Left colon (tissue), 2 donors: ENCODE measurements at places on chromosomes 7 and 10. TPM values are rescaled to one million over a fixed set of nuclear protein-coding genes. Genes with fewer than 3 reads are reported as not detected.
A peak's percentile ranks its signal among the peaks of the same experiment; 100 is the strongest.

The BMPR1A gene
- 50.9 TPM for total RNA-seq

GRCh38 chr10:34231441-34232180 lies 583.5 kb downstream of the PARD3 start:
- no peak for DNase-seq

DNA sequence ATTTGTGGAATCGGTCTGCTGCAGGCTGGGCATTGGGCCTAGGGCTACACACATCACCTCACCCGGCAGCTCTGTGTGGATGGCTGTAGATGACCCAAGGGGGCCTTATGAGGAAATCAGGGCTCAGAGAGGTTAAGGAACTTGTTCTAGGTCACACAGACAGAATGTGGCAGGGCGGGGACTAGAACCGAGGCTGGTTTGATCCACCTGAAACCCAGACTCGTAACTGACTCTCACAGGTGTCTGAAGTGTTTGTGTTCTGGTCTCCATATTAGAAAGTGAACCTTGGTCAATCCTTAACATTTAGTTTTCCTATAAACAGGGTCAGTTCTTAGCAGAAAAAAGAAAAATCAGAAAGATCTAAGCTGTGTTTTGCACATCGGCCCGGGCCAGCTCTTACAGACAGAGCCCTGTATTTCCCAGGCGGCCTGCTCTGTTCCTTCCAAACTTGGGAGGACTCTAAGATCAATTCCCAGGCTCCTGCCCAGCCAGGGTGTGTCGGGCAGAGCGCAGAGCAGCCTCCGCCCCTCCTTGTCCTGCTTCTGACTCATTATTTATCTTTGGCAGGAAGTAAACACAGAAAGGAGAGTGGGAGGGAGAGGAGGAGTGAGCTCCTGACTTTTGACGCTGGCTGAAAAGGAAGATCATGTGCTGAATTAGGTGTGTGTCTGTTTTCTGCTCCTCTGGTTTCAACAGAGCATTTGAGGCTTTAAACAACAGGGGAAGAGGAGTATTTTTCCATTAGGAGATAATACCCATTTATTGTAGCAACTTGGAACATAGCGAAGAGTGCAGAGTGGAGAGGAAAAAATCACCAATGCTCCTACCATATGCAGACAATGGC lies 74.1 kb downstream of the TACC2 start:
- DNase-seq, result peak; percentile 83

GRCh38 chr10:130065251-130065650 lies 45.4 kb downstream of the C10orf143 start:
- no peak for DNase-seq

GRCh38 chr10:120368338-120368737 lies 88.7 kb upstream of the PLPP4 start:
- no peak for DNase-seq
